ENCODE measurements at places on chromosomes 6 and 20.

- no peak for DNase-seq
Observed at GRCh38 chr6:130282234-130282995, 59.7 kb upstream of the SAMD3 start.

DNA sequence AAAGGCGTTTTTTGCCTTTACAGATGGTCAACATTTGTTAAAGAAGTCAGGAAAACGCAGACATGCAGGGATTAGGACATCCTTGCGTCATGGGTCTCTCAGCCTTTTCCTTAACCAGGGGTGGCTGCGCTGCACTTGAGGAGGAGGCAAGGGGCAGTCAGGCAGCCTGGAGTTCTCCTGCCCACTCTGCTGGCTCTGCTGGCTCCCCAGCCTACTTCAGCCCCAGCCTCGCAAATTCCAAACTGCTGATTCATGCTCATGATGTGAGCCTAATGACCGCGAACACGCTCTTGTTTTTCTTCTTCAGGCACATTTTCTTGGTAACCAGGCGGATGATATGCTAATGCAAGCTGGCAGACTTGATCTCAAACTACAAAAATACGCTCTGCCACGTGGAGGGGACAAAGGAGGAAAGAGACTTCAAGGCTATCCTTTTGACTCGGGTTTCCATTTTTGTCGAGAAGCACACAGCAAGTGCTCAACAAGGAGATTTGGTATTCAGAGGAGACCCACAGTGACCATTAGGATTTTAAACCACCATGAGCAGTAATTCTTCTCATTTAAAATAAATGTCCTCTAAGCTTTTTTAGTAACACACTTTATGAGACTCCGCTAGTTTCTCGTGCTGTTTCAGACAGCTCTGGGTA lies 290.3 kb upstream of the STXBP5 start:
- DNase-seq: no peak

DNA sequence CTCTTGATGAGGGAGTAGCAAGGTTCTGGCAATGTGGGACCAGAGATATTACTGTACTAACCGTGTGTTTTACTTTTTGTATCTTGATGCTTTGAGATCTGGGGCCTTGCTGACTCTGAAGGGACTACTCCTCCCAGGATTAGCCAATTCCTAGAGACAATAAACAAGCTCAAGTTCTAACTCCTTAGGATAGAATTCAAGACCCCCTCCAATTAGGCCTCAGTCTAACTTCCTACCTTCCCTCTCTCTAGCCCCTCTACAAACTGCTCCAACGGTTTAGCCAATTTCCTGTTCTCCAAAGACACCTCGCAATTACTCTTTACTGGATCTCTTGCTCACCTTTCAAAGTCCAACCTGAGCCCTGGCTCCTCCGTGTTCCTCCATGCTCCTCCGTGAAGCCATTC lies 158.7 kb upstream of the JARID2 start:
- DNase-seq: no peak

GRCh38 chr6:39887692-39888450 lies 46.4 kb downstream of the MOCS1 start:
- no peak for DNase-seq

- no peak for DNase-seq
Observed at GRCh38 chr6:152748843-152749242, 1.8 kb upstream of the VIP start.

DNA sequence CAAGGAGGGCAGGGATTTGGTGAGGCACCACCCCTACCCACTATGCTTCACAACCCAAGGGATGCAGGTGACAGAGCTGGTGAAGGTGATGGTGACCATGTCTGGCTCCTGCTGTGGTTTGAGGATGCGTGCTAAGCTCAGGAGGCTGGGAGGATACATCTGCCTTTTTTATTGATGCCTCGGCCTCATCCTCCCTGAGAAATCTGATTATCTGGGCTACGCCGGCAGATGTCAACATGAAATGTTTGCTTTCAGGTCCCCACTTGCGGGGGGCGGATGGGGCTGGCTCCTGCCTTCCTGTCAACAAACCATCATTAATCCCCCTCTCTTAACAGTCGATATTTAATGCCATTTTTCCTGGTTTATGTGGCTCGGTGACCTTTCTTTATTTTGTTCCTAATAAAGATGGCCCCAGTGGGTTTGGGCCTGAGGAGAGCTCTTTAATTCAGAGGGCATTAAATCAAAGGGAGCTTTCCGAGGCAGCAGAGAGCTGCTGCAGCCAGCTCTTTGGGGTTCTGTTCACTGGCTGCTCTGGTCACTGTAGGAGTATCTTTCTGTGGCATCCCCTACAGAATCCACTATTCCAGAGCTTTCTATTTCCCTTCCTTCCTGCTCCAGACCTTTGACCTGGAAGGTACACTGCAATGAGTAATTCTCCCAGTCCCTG lies 33.5 kb upstream of the LRFN2 start:
- no peak for DNase-seq

DNA sequence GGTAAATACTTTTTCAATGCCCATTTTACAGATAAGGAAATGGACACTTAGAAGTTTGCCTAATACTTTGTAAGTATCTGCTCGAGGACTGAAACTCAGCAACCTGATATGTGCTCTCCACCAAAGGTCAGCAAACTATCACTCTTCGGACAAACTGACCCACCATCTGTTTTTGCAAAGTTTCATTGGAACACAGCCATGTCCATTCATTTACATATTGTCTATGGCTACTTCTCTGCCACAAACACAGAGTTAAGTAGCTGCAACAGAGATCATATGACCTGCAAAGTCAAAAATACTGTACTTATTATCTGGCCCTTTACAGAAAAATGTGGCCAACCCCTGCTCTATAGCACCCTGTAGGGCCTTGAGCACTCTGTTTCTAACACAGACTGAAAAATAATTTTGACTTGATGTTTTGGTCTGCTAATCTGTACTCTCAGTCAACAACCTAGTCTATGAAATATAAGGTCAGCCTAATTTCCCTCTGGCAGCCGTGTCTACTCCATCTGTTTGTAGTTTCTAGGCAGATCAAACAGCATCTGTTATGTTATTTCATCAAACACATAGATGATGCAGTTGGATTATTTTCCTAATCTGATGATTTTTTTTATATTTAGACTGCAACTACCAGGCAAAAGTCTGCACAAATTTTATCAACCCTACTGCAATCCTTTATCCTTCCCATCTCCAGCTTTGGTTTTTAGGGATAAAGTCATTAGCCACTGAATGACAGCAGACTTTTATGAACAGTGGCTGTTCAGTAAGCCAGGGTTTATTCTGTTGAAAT lies 41.4 kb upstream of the BEND6 start:
- DNase-seq: no peak

- no peak for DNase-seq
Observed at GRCh38 chr6:164612751-164613150, 696.7 kb downstream of the C6orf118 start.

DNA sequence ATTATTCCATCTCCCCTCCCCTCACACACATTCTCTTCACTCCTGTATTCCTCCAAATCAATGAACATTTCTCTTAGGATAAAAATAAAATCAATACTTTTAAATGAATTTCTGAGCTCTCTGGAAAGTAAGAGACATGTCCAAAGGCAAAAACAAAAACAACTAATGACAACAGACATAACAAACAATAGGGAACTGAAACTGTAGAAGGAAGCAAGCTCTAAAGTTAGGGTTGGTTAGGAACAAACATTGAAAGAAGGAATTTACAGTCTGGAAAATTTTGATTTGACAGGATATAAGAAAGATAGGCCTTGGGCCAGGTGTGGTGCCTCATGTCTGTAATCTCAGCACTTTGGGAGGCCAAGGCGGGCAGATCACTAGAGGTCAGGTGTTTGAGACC lies 17.5 kb upstream of the MYCT1 start:
- DNase-seq: no peak

DNA sequence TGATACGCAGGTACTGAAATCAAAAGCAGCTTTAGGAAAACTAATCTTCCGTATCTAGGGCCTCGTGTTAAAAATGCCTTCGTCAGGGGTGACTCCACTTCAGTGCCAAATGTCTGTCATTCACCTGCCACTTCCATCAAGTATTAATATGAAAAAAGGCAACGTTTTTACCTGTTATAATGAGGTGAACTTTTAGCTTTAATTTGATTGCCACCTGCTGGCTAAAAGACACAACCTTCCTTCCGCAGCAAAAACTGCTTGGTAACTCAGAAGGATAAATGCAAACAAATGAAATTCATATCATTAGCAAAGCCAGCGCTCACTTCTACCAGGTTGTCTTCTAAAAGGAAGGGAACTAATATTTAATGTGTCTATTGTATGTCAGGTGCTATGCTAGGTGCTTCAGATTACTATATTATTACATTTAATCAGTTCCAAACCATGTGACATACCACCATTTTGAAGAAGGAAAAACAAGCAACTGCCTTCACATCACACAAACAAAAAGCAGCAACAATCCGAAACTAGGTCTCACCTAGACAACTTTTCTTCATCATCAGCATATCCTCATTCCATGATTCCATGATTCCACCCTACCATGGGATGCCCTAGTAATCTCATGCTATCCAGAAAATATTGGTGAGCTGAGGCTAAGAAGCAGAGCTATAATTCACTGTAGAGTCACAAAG lies 20.6 kb upstream of the ARHGAP18 start:
- DNase-seq: no peak

GRCh38 chr20:21464916-21465315 lies 48.9 kb downstream of the NKX2-2 start:
- DNase-seq: no peak

GRCh38 chr6:35601331-35602132 lies 87.2 kb downstream of the FKBP5 start:
- no peak for DNase-seq

GRCh38 chr20:46552460-46553420 lies 2.3 kb upstream of the OCSTAMP start:
- no peak for DNase-seq

- DNase-seq: no peak
Observed at GRCh38 chr6:155270561-155271091, 6.8 kb downstream of the CLDN20 start.

- no peak for DNase-seq
Observed at GRCh38 chr6:158405933-158406332, 93.7 kb downstream of the TULP4 start.

DNA sequence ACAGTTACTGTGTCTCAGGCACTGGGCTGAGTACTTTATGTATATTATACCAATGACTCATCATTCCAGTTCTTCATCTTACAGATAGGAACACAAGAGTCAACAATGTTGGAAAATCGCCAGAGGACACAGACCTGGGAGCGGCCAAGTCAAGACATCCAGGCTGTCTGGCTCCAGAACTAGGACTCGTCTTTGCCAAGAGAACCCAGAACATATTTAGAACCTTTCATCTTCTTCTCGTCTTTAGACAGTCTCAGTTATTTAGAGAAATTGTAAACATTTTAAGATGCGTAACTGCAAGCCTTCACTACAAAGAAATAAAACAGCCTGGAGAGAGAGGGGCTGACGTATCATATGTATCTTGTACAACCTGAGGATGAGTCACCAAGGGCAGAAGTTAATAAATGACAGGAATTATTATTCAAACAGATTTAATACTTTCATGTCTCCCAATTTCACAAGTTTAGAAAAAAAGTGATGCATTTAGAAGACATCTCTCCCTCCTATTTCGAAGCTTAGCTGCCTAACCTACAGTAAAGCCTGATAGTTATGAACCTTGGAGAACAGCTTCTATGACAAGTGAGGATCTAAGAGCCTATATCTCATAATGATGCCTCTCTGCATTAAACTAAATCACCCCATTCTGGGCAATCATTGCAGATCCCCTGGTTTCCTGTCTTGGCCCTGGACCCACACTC lies 43.4 kb downstream of the SLC22A3 start:
- DNase-seq: no peak

- no peak for DNase-seq
Observed at GRCh38 chr6:35733633-35734032, 3.2 kb upstream of the ARMC12 start.

- DNase-seq: no peak
Observed at GRCh38 chr20:53940907-53941545, 129.4 kb downstream of the BCAS1 start.

DNA sequence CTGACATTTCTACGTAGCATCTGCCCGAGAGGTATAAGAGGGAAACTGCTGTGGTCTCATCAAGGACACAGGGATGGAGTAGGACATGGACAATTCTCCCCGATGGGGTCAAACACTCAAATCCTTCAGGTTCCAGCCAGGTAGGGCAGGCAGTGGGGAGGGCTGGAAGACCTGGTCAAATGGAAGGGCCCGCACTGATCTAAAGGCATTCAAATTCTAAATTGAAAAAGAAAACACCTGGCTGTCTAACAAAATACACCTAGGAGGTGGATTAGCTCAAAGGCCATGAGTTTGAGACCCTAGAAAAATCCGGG lies 8.2 kb downstream of the DUSP15 start:
- no peak for DNase-seq

DNA sequence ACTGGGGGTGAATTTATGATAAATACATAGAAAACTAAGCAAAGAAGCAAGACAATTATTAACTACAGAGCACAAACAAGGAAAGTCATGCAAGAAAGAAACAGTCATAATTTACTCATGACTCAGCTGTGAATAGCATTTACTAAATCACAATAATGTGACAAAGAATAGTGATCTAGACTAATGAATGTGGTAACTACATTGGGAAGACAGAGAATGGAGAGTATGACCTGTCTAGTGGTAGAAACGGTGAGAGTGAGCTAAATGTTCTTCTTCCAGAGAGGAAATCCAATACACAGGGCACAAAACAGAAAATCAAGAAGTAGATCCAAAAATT lies 153.5 kb upstream of the DST start:
- no peak for DNase-seq

DNA sequence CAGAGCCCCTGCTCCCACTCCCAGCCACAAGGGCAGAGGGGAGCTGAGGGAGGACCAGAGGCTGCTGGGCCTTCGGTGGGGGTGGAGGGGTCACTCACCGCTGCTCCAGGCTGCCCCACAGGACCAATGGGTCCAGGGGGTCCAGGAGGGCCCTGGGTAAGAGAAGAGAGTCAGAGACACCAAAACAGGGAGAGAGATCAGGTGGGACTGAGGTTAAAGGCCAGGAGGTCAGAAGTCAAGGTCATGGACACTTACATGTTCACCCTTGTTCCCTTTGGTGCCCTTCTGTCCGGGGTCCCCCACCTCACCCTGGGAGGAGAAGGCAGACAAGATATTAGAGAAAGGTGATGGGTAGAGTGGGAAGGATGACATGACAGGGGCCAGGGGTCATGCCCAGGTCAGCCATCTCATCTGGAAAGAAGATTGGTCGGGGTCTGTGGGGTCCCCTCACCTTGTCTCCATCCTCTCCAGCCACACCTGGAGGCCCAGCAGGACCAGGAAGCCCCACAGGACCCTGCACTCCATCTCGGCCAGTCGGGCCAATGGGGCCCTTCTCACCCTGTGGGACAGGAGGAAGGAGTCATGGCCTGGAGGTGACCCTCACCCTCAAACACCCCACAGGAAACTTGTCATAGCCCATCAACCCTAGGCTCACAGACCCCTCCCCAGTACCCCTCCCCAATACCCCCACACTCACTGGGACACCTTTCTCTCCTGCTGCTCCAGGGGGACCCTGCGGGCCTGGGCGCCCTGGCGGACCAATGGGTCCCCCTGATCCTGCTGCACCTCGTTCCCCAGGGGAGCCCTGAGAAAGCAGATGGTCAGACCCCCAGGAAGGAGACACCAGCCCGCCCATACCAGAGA lies 21.0 kb downstream of the COL11A2 start:
- no peak for DNase-seq

Measured in stimulated activated CD4-positive, alpha-beta T cell treated with anti-CD3 and anti-CD28 coated beads, Interleukin-1b, Interleukin-23, amount 100 ng/mL, for 1 hour (primary cell).